ENCODE measurements at places on chromosomes 6 and 20.

- no peak for DNase-seq
These were observed 65.6 kb upstream of the ARMH2 start for GRCh38 chr6:24864343-24864742.

GRCh38 chr6:17292600-17293133, 11.5 kb downstream of the RBM24 start:
- DNase-seq, result no peak

GRCh38 chr20:45672765-45673164, 2.7 kb upstream of the WFDC11 start:
- no peak for DNase-seq

- DNase-seq, result no peak
These were observed 7.4 kb downstream of the SENP6 start for GRCh38 chr6:75608956-75609533.

DNA sequence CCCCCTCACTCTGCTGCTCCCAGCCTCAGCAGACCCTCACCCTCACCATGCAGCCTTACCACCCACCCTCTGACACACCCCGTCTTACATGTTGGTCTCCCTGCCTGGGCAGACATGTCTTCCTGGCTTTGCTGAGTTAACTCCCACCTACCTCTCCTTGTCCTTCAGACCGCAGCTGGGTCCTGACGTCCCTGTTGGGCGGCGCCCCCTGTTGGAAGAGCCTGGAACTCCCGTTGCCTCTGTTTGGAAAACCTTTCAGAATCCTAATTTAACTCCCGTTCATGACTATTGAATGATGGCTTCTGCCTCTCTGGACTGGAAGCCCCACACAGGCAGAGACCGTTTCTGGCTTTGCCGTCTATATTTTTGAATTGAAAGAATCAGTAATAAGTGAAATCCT, 245.1 kb downstream of the MYLK4 start:
- no peak for DNase-seq

DNA sequence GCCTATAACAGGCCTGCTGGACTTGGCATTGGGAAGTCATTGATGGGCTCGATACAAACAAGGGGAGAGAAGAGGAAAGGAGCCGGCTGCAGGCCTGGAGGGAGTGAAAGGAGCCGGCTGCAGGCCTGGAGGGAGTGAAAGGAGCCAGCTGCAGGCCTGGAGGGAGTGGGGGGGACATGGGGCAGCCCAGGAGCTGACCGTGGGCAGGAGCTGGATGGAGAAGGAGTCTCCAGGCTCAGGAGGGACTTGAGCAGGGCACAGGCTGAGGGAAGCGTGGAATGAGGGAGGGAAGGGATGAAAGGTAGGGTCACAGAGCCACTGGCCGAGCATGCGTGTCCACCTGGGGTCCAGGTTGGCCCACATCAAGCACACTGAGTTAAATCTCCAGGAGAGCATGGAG, 32.0 kb downstream of the RPP40 start:
- peak; percentile 43 for DNase-seq

GRCh38 chr20:47063407-47063806, 168.8 kb downstream of the EYA2 start:
- DNase-seq, result no peak

DNA sequence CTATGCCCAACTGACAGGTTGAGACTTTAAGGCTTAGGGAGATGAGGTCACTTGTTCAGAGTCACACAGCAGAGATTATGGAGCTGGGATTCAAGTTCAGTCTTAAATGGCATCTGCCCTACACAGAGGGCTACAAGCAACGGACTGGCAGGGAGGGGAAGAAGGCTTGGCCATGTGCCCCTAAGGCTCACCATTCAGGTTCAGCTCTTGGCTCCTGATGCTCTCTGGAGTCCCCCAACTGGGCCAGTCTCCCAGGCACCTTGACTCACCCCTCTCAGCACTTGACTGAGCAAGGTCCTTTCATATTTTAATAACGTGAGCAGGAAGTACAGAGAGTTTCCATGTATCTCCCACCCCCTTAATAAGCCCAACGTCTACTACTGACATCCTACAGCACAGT, 71.4 kb upstream of the MAFB start:
- DNase-seq, result no peak

GRCh38 chr20:25695532-25696370, 902 bp downstream of the ZNF337 start:
- DNase-seq, result no peak

GRCh38 chr6:21933351-21933750, 339.8 kb downstream of the SOX4 start:
- no peak for DNase-seq

DNA sequence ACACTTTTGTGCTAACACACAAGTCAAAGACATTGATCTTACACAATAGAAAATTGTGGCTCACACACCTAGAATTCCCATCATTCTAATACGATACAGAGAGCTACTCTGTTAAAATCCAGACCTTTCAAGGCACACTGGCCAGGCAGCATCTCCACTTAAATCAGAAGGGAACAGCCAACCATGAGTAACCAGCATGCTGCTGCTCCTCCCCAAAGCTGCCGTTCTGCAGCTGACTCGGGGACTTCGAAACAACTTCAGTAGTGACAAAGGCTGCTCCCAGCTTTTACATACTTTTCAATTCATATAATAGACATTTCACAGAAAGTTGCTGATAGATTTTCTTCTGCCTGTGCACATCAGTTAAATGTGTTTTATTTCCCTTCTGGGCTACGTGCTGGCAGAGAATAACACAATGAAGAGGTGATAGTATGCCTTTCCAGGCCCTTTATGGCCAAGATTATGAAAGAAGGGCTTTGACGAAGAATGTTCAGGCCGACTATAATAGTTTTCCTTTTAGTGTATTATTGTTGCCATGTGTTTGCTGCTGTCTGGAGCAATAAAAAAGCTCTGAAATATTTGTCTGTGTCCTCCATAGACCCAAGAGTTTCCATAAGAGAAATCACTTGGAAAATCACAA, 159.0 kb downstream of the GMDS start:
- no peak for DNase-seq

DNA sequence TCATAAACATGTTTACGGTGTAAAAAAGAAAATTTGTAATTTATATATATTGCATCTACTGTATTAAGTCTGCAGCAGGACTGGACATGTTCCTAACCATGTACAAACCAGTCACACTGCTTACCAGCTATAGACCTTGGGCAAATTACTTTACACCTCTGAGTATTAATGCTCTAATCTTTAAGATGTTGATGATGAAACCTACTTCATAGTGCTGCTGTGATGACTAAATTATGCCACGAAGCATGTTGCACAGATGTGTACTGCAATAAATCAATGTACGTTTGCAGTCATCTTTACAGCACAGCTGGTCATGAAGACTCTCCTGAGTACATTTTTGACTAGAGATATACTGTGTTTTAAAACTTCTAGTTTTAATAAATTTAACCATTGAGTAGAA, 42.6 kb downstream of the PRKN start:
- DNase-seq, result no peak

GRCh38 chr6:133954657-133955576, 1.9 kb downstream of the TBPL1 start:
- no peak for DNase-seq

GRCh38 chr6:97914912-97915311, 631.9 kb upstream of the MMS22L start:
- no peak for DNase-seq

GRCh38 chr6:89034586-89035251, 45.8 kb upstream of the PNRC1 start:
- no peak for DNase-seq

DNA sequence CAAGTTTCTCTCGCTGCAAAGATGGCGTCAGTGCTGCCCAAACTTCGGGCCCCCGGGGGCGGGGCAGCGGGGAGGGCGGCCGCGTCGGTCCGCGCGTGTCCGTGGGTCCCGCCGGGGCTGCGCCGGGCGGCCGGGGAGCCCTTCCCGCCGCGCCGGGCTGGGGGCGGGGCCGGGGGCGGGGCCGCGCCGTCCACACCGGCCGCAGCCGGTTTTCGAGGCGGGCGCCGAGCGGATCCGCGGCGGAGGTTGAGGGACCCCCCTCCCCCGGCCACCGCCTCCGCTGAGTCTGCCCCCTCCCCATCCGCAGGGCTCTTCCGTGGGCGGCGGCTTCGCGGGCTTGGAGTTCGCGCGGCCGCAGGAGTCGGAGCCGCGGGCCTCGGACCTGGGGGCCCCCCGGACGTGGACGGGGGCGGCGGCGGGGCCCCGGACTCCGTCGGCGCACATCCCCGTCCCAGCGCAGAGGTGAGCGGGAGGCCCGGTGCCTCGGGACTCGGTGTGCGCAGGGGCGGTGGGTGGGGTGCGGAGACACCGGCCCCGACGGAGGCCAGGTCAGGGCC, 572 bp downstream of the SLC2A4RG start:
- DNase-seq, result no peak

- DNase-seq, result peak; percentile 59
These were observed 53.1 kb upstream of the FAM83D start for GRCh38 chr20:38873050-38873581.

- DNase-seq, result no peak
These were observed 67.4 kb downstream of the ECT2L start for GRCh38 chr6:138863321-138863720.

DNA sequence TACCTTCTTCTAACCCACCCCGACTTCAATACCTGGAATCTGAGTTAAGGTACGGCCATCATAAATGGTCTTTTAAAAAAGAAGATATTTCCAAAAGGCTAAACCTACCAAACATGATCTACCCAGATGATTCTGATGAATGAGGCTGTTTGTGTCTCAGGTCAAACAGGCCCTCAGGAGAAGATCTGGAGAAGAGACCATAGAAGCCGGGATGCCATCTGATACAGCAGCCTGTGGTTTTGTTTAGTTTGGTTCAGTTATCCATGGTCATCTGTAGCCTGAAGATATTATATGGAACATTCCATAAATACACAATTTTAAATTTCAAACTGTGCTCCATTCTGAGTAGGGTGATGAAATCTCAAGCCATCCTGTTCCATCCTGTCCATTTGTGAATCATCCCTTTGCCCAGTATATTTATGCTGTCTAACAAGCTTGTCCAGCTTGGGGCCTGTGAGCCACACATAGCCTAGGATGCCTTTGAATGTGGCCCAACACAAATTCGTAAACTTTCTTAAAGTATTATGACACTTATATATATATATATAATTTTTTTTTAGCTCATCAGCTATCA, 4.0 kb upstream of the CAP2 start:
- DNase-seq, result no peak

GRCh38 chr6:93790981-93791380, 371.6 kb upstream of the EPHA7 start:
- DNase-seq, result no peak

DNA sequence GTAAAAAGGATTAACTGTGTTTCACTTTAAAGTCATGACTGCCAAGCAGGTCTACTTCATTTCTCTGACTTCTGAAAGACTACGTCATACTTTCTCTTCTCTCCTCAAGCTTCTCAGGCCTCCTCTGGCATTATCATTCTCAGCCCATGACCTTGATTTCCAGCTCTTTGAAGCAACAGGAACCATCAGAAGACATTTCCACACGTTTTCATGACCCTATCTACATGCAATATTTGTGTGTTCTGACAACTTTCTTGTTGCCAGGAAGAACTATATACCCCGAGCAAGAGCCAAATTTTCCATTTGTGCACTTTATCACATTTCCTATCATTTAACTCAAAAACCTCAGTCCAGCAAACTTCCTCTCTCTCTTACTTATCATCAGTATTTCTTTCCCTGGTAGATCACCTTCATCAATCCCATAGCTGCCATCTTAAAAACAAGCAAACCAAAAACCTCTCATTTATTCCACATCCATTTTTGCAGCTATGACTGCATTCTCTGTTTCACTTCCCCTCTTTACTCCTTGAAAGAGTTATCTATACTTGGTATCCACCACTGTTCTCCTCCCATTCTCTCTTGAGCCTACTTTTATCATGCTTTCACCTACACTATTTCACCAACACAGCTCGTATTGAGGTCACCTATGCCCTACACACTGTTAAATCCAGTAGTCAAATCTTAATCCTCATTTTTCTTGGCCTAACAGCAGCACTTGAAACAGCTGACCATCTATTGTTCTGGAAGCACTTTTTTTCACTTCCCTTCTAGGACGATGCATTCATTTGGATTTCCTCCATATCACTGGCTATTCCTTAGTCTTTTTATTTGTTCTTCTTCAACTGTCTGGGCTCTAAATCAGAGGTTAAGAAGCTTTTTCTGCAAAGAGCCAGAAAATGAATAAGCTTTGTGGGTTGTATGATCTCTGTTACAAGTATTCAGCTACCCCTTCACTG, 47.1 kb downstream of the STX7 start:
- no peak for DNase-seq

DNA sequence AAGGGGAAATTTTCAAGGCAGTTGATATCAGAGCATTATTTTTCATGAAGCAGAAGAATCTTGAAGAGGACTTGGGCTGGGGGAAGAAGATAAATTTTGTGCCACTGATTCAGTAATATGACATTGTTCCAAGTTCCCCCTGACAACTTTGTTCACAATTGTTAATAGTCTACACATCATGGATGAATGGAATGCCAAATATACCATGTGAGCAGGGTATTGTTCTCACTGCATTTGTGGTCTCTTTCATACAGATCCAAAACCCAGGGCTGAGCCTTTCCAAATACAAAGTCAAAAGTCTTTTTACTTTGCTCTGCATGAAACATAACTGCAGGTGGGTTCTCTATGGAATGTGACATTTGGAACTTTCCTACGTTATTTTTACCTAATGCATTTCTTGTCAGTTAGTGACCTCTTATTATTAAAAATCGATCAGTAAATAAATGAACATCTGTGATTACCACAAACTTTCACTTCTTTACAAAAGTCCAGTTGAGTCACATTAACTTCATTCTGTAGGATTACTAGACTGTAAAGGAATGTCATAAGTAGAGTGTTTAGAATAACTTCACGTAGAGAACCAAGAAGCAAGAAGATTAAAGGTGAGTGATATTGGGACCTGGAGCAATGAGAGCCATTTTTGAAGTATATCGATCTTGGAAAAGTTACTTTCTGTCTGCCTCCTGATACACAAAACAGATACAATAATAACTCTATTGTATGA, 100.9 kb downstream of the RCAN2 start:
- DNase-seq, result no peak

GRCh38 chr6:34152042-34152524, 6.2 kb upstream of the GRM4 start:
- DNase-seq, result peak; percentile 67

DNA sequence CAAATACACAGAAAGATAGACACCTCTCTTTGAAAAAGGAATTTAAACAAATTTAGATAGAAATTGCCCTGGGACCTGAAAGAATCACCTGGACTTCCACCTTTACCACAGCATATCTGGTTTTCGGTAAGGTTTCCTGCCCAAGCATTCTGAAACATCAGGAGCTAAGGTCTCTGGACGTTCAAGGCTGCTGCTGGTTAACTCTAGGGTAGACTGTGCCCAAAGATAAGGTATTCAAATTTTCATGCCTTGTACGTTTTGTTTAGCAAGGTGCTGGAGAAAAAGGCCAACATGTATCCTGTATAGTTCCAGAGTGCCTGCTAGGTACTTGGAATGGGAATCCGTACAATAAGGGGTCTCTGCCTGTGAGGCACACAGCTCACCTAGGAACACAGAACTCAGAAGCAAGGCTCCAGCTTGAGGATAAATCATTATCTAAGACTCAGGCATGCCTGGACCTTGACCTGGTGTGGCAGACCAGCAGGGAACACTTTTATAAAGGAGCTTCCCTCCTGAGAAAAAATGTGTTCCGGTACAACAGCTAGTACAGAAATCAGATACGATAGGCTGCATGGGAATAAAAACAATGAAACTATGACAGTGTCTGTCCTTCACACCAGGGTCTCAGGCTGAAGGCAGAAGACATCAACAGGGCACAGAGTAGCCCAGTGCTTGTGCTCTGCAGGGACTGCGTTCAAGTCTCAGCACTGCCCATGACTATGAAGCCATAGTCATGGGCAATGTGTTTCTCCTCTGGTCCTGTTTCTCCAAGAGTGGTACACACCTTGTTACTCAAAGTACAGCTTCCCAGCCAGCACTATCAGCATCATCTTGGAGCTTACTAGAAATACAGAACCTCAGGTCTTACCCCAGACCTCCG, 70.4 kb downstream of the METTL24 start:
- DNase-seq, result no peak
